ENCODE measurements at places on chromosomes 16 and 17.
A peak's percentile ranks its signal among the peaks of the same experiment; 100 is the strongest.

GRCh38 chr16:787321-787966 lies 737 bp downstream of the RPUSD1 start:
- DNase-seq: no peak

DNA sequence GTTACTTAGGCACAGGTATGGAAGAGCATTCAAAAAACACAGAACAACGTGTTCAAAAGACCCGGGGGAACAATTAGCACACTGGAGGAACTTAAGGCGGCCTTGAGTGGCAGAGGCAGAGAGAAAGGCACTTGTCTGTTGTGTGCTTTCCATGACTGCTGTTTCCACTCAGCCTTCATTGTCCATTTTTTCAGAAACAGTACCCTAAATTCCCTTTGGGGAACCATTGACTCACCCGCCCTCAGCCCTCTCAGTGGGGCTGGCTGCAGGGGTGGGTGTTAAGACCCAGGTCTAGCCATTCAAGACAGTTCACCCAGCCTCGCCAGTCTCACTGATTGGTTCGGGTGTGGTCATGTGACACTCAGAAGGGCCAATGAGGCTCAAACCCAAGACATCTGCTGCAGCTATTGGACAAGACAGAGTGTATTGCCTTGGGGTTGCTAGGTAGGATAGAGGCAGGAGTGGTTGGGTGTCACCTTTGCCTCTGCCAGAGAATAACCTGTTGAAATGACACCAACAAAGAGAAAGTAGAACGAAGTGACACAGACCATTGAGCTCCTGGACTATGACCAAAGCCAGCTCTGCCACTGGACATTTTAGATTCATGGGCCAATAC lies 19.6 kb upstream of the CEP20 start:
- DNase-seq: peak; percentile 35

DNA sequence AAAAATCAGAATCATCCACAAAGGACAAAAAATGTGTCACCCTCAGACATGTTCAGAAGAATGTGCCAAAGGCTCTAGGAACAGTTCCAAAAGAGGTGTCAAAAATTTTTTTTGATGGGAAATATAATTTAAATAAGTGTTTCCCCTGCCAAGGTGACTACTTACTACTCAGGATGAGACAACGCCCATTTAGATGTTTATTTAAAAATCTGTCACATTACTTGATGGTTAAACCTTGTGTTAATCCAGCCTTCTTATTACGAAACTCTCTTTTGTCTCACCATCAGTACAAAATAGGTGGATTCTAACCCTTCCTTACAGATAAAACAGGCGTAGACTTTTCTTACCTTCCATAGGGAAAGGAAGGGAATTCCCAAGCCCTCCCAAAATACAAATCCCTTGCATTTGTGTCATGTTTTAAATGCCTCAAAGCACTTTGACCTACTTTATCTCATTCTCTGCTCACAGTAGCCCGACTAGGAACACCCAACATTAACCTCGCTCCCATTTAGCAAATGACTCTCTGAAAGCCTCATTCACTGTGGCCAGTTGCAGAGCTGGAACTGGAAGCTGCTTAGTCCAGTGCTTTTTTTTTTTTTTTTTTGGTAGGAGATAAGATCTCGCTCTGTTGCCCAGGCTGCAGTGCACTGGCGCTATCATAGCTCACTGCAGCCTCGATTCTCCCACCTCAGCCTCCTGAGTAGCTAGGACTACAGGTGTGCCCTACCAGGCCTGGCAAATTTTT lies 5.8 kb upstream of the GNA13 start:
- DNase-seq: no peak

- no peak for DNase-seq
Measured at GRCh38 chr17:4119299-4119698, 23.5 kb downstream of the ZZEF1 start.

DNA sequence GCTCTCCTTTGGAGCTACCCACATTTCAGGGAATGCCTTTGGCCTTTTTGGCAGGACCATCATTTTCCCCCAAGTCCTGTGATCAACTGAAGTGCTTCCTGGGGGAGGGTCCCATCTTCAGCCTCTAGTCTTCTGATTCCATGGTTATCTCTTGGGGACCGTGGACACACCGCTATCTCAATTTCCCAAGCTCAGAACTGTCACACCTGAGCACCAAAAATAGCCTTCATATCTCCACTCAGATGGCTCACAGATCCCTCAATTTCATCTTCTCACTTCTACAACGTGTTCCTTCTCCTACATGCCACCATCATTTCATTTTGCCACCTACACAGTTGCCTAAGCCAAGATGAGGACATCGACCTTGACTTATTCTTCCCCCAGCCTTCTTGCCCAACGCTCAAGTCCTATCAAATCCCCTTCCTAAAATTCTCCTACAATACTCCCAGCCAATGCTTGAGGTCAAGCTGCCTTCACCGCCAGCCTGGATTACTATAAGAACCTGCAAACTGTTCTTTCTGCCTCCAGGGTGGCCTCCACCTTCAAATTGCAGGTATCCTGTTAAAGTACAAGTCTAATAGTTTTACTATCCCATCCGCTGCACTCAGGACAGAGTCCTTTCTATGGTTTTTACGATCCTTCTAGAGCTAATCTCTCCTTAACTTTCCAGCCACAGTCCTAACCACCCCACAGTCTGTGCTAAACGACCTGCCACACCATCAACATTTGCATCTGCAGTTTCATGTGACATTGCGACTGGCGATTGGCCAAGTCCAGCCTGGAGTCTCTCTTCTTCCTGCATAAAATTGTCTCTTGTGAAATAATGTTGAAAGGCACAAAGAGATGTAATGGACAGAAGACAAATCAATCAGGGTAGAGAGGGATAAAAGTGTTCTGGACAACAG lies 6.2 kb downstream of the ATP6V0D1 start:
- DNase-seq: no peak

DNA sequence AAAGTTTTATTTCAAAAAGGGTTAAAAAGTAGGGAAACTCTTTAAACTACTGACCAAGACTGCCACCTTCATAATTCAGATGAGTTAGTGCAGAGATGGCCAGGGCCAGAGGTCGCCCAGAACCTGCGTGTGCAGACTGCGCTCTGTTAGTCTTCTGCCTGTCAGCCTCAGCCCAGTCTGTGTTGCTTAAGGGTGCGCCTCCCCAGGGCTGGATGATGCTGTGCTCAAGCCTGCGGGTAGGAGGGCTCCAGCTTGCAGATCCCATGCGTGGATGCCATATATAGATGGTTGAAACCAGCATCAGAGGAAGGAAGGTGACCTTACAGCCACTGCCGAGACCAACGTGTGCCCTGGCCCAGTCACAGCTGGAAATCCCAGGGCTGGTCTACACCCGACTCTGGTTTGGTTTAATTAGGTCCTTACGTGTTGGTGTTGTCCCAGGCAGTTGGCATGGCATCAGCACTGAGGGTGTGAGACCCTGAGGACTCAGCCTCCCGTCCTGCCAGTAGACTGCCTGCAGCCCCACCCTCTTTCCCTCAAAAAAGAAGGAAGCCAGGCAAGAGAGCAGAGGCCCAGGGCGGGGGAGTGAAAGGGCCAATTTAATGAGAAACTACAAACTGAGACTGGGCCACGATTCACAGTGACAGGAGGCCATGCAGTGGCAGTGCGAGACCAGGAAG lies 27.7 kb downstream of the CDIP1 start:
- no peak for DNase-seq

DNA sequence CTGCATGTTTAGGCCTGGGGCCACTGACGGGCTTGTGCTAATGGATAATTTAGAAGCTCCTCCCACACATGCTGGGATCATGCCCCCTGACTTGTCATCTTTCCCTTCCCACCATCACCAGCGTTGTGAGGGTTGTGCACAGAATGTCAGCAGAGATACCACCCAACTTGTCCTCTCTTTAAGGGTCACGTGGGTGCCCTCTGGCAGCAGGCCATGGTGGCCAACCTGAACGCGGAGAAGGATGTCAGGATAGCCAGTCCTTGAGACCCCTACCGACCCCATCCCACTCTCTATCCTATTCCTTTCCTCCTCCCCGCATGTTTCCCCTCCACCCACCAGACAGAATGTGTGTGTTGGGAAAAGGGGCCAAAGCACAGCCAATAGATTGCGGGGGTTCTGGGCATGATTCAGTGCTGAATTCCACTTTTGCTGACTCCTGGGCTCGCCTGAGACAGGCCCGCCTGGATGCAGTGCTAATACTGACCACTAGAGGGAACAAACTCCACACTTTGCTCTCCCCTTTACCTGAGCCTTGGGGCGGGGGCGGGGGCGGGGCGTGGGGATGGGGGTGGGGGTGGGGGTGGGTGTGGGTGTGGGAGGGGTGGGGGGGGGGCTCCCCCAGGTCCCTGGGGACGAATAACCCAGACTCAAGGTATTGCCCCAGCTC lies at the start of gene GH2:
TSS of gene GH2 (minus strand) at position 10 of the 667 bp plus-strand sequence. CDS start 143 bp downstream, outside the sequence.
- DNase-seq: no peak

- peak; percentile 70 for DNase-seq
Measured at GRCh38 chr17:29595943-29596774, 3.2 kb downstream of the ANKRD13B start.

DNA sequence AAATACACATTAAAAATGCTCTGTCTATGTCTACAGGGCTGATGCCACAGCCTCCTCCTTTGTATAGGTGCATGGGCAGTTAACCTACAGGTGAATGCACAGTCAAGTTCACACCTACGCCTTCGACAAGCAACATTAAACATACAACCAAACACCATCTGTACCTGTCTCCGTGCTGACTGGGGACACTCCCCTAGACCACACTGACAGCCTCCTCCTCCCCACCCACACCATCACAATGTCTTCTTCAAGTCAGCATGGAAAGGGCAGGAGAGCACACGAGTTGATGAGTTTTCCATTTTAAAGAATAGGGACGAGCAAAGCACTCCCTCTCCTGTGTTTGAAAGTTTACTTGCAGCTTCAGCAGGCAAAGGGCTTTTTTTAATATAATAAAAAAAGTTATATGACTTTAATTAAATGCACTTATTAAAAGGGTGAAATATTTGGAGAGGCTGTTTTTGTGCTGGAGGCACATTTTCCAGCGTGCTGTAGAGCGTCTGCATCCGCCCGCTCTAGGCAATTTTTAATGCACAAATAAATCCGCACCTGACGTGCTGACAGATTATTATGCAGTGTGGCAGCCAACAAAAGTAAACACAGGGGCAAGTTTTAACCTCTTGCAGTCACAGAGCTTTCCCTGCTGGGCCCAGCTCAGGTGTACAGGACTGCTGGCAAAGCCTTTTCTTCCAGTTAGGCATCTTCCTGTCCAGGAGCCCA lies 367.9 kb downstream of the SOX9 start:
- no peak for DNase-seq

DNA sequence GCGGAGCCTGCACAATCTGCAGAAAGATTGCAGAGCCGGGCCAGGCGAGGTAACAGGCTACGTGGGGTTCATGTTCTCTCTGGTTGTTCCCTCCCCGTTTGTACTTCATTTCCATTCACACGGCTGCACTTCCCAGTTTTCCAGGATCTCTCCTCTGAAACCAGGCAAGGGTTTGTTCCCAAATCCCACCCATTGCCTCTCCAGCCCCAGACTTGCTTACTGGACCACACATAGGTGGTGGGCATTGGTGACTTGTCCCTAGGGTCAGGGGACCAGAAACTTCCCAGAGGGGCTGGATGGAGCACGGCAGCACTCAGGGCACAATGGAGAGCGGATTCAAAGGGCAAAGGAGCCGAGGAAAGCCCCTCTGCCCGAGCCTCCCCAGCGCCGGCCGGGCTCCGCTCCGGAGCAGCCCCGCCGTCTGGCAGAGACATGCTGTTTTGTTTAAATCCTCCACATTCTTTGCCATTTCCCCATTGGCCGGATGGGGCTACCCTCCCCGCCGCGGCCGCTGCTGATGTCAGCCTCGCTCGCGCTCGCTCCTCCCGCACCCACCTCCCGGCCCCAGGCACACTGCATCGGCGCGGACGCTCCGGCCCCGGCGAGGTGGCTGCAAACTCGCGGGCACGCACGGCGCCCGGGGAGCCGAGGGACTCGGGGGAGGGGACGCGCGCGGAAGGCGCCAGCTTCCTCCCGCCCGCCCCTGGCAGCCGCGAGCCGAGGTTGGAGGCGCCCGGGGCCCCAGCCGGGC lies at the start of gene PITPNC1:
TSS of gene PITPNC1 (plus strand) at position 545 of the 751 bp plus-strand sequence.
- DNase-seq: peak; percentile 94

DNA sequence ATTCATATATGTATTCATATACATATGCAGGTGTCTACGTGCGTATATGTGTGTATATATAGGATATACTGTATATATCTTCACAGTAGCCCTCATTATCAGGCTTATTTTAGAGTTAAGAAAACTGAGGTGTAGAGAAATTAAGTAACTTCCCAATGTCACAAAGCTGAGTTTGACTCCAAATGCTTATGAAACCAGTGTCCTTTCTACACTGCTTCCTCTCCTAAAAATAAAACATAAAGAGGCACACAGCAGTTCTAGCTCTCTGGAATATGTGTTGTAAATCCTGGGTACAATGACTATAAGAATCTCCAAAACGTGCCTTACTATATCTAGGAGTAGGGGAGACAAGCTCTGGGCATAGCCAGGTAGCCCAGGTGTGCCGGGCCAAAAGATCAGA lies 40.0 kb upstream of the CCL1 start:
- DNase-seq: no peak

DNA sequence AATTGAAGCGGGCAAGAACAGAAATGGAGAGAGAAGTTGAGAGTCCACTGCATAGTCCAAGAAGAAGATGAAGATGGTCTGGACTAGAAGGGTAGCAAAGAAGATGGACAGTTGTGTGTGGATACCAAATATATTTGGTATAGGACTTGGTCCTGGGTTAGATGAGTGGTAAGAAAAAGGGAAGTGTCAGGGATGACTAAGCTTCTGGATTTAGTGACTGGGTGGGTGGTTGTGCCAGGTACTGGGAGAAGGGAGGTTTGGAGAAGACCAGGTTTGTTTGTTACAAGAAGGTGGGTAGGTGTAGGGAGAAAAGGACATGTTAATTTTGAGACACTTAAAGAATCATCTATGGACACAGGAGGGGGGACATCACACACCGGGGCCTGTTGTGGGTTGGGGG lies 5.4 kb downstream of the VMP1 start:
- DNase-seq: no peak

- no peak for DNase-seq
Measured at GRCh38 chr17:16945663-16946218, 26.2 kb downstream of the TNFRSF13B start.

DNA sequence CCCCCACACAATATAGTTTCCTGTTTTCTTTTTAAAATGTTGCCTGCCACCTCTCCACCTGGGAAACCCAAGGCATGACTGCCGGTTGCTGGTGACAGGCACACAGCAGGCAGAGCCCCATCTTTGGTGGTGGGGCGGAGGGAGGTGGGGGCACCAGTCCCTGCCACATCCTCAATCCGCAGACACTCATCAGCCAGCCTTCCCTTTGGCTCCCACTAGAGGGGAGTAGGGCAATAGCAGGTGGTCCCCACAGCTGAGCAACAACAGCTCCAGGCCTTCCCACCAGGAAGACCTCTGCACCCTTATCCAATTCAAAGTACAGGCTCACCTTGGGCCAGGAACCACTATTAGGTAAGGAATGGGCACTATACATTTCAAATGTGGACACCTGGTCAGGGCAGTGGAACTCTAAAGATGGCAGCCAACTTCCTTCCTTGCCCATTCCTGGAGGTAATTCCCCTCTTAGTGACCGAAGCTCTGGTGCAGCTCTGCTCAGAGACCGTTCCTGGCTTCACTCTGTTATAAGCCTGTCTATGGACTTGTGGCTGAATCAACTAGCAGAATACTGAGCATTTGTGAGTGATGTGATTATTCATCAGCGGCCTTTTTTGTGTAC lies 13.9 kb downstream of the RECQL5 start:
- peak; percentile 38 for DNase-seq
